ENCODE measurements at places on chromosomes 7 and 10.

- no peak overlapping the region for H3K27ac ChIP-seq
- H3K27me3 ChIP-seq, result no peaks in the 10 kb centered on the region
- H3K4me3 ChIP-seq, result no peak overlapping the region
- H3K4me1 ChIP-seq, result no peaks in the 10 kb centered on the region
- no peak for DNase-seq
- no peaks in the 10 kb centered on the region for H3K36me3 ChIP-seq
These were observed 15.9 kb upstream of the STOX1 start for GRCh38 chr10:68811314-68812009.

- no peaks in the 10 kb centered on the region for H3K27me3 ChIP-seq
- H3K4me3 ChIP-seq, result no peak overlapping the region
- peak; percentile 39 for DNase-seq
- peak overlapping the region; percentile 4 for H3K27ac ChIP-seq
- H3K4me1 ChIP-seq, result peaks cover 12% of the 10 kb centered on the region
- H3K36me3 ChIP-seq, result no peaks in the 10 kb centered on the region
These were observed 94.9 kb downstream of the LYZL2 start for GRCh38 chr10:30534465-30535144.

DNA sequence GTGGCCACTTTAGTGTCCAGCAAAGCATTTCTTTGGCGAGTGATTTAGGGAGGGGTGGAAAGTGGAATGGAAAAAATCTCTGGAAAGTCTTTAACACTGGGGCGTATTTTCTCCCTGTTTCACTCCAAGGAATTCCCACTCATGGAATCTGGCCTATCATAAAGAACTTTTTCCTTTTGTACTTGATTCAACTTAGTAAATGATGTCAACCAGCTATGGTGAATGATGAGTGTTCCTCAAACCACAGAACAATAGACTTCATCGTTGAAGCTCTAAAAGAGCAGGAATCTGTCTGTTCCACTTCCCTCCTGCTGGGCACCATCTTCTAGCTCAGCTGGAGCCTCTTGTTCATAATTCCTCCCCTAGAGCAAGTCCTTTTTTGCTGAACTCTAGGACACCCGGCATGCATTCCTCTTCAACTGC is 66.5 kb downstream of the EPDR1 start:
- no peak overlapping the region for H3K4me3 ChIP-seq
- peaks cover 4% of the 10 kb centered on the region for H3K4me1 ChIP-seq
- no peak overlapping the region for H3K27ac ChIP-seq
- H3K27me3 ChIP-seq, result peaks cover 15% of the 10 kb centered on the region
- no peaks in the 10 kb centered on the region for H3K36me3 ChIP-seq

DNA sequence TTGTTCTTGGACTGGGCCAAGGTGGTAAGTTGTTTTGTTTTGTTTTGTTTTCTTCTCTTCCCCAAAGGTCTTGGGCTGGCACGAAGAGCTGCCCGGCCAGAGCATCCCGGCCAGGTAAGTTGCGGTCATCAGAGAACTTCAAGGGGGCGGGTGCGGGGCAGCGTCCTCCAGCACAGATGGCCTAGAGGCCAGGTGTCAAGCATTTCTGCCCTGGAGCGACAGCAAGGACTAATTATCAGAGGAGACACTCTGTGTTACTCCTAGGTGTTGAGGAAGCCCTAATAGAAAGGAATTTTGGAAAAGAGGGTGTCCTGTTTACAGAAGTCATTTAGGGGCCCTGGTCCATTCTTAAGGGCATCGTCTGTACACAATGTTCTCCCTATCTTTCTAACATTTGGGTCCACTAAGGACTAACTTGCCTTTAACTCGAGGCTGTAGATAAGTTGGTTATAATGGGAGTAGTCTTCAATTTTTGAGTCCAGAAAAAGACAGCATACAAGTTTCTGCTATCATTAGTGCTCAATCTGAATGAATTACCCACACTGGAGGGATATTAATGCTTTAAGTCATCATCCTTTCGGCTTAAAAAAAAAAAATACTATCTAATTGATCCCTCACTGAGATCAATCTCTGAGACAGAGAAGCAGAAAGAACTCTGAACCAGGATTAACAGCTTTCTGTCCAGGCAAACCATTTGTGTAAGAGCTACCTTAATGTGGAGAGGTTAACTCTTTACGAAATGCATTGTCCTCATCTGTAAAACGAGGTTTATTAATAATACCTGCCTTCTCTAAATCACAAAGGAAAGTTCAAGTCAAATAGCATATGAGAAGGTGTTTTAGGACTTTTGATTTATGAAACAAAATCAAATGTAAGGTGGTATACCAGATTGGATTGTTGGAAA is 1.5 kb downstream of the ITGB8 start:
- no peaks in the 10 kb centered on the region for H3K36me3 ChIP-seq
- no peak overlapping the region for H3K27ac ChIP-seq
- peak overlapping the region; percentile 90 for H3K4me3 ChIP-seq
- no peak for DNase-seq
- peaks cover 14% of the 10 kb centered on the region for H3K4me1 ChIP-seq

- no peaks in the 10 kb centered on the region for H3K4me1 ChIP-seq
- no peak overlapping the region for H3K27ac ChIP-seq
- H3K27me3 ChIP-seq, result no peaks in the 10 kb centered on the region
- H3K4me3 ChIP-seq, result no peak overlapping the region
These were observed 217.8 kb upstream of the AGK start for GRCh38 chr7:141333459-141333858.

DNA sequence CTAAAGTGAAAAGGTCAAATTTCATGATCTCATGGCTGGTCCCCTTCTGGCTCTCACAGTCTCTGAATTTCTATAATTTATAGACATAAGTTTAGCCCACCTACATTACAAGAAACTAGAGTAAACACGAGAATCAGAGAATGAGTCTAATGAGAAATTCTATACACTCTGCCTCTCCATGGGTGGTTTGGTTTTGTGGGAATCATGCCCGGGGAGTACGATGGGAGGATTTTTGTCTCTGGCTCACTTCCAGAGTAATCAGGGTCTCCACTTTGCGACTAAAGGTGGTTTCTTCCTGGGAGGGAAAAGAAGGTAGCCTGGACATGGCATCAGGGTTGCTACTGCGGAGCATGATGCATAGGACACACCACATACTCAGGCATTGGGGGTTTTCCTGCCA is 69.7 kb downstream of the MRC1 start:
- H3K27ac ChIP-seq, result no peak overlapping the region
- H3K4me3 ChIP-seq, result no peak overlapping the region

GRCh38 chr10:61313460-61313859 is 139.7 kb downstream of the TMEM26 start:
- H3K36me3 ChIP-seq, result no peaks in the 10 kb centered on the region
- no peak overlapping the region for H3K4me3 ChIP-seq
- no peak overlapping the region for H3K27ac ChIP-seq

DNA sequence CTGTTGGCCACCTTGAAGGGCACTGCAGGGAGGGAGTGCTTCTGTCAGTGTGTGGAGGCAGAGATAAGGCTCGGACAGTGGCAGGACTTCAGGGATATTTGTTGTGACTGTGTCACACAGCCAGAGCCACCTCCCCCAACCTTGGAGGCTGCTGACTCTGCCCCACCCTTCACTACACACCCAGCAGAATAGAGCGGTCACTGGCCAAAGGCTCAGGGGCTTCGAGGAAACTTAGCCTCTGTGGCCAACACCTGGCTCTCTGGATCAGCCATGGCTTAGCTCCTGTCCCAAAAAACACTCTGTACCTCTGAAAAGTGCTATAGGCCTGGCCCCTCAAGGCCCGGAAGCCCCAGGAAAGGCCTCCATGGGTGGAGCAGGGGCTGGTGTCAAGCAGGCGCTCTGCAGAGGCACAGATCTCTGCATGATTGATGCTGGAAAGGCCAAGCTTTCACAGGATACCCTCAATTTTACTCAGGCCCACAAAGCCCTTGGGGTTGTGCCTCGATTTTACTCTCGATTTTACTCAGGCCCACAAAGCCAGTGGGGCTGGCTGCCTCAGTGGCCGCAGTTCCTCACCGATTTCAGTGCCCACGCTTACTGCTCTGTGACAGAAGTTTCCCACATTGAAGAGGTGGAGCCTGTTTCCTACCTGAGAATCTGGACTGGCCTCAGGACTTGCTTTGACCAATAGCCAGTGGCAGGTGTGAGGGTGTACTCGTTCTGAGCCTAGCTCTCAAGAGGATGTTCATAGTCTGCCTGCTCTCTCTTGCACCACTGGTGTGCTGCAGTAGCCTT is 113.2 kb upstream of the GPR26 start:
- H3K27me3 ChIP-seq, result peaks cover 32% of the 10 kb centered on the region
- H3K4me3 ChIP-seq, result no peak overlapping the region
- H3K4me1 ChIP-seq, result no peaks in the 10 kb centered on the region
- no peaks in the 10 kb centered on the region for H3K36me3 ChIP-seq
- DNase-seq, result no peak

GRCh38 chr10:63409465-63410027 is 56.2 kb downstream of the JMJD1C start:
- H3K4me1 ChIP-seq, result peaks cover 13% of the 10 kb centered on the region
- no peak for DNase-seq
- H3K27me3 ChIP-seq, result no peaks in the 10 kb centered on the region
- H3K4me3 ChIP-seq, result no peak overlapping the region

DNA sequence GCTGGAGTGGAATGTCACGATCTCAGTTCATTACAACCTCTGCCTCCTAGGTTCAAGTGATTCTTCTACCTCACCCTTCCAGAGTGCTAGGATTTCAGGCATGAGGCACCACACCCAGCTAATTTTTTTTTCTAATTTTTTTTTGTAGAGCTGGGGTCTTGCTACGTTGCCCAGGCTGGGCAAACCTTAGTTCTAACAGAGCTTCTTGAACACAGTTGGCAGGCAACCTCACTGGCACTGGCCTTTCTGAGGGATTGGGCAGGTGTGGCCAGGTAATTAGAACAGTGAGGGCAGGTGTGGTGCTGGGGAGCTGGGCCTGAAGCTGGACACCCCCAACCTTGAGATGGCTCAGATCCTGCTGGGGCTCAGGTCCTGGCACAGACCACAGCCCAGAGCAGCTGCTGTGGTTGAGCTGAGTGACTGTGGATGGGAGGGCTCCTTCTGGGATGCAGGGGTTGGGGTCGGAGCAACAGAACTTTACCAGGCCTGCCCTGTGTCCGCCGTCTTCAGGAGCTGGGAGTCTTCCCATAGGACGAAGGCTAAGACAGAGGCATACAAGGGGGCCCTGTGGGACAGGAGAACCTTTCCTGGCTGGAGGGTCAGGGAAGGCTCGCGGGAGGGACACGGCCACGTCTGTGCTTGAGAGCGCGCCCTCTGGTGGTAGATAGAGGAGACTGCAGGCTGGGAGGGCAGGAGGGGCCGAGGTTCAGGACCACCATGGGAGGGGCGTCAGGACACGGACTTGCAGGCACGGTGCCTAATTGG is 48.2 kb downstream of the COL26A1 start:
- H3K4me1 ChIP-seq, result peaks cover 7% of the 10 kb centered on the region
- H3K36me3 ChIP-seq, result no peaks in the 10 kb centered on the region
- H3K27ac ChIP-seq, result no peak overlapping the region

DNA sequence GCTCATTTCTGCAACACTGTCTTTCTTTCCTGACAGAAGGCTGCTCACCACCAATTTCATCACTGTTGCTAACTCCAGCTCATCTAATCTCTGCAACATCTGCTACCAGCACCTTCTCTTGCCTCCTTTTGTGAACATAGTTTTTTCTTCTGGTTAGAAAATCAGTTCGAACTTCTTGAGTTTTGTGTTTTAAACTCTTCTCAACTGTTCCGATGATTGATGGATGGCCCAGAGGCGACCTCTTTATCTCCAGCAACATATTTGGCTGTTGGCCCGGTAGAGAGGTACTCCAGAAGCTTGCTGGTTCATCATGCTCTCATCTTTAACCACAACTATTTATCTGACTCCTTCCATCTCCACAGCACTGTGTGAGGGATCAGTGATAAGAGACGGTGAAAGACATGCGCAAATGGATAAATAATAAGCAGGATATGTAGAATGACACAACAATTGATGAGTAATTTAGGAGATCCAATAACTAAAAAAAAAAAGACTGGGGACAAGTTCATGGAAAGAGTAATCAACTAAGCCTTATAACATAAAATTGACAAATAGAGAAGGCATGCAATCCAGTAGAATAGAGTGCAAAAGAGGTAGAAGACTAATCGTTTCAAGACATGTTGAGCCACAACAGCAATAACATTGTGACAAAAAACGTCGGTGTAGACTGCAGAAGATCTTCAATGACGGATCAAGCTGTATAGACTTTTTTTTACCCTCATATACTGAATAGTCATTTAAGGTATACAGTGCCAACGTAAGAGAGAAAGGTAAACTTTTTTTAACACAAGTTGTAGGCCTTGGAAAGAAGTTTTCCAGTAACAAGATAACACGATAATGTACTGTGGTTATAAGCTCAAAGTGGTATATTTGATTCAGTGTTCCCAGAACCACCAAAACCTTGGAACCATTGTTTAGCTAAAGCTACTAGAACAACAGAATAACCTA is 152.2 kb downstream of the CRPPA start:
- H3K4me3 ChIP-seq, result no peak overlapping the region
- H3K36me3 ChIP-seq, result no peaks in the 10 kb centered on the region
- no peaks in the 10 kb centered on the region for H3K4me1 ChIP-seq
- H3K27ac ChIP-seq, result no peak overlapping the region
- no peak for DNase-seq

GRCh38 chr7:8387551-8388256 is 45.7 kb upstream of the NXPH1 start:
- peaks cover 41% of the 10 kb centered on the region for H3K27me3 ChIP-seq
- H3K27ac ChIP-seq, result peak overlapping the region; percentile 29
- H3K4me3 ChIP-seq, result no peak overlapping the region

- no peaks in the 10 kb centered on the region for H3K27me3 ChIP-seq
- no peak overlapping the region for H3K27ac ChIP-seq
- no peak overlapping the region for H3K4me3 ChIP-seq
- peaks cover 3% of the 10 kb centered on the region for H3K4me1 ChIP-seq
These were observed 121.7 kb upstream of the TNRC18 start for GRCh38 chr7:5545222-5545914.

DNA sequence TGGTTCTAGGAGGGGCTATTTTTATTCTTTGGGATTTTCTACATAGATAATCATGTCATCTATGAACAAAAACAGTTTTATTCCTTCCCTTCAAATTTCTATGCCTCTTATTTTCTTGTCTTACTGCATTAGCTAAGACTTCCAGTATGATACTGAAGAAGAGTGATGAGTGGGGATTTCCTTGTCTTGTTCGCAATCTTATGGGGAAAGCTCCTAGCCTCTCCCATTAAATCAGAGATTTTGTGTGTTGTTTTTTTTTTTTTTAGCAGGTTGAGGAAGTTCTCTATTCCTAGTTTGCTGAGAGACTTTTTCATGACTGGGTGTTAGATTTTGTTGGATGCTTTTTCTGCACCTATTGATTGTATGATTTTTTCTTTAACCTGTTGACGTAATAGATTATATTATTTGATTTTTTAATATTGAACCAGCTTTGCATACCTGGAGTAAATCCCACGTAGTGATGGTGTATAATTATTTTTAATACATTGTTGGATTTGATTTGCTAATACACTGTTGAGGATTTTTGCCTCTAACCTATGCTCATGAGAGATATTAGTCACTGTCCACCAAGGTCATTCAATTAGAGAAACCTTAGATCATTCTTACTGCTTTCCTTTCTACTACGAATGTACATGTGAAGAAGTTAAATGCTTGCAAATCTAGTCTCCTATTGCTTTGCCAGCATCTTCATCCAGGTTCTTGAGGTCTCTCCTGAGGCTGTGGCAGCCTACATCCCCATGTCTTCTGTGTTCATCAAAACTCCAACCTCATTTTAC is 6.5 kb downstream of the ATP5F1C start:
- peaks cover 5% of the 10 kb centered on the region for H3K36me3 ChIP-seq
- H3K4me1 ChIP-seq, result peaks cover 42% of the 10 kb centered on the region
- no peak overlapping the region for H3K4me3 ChIP-seq

GRCh38 chr7:155815332-155816191 is 3.3 kb upstream of the SHH start:
- peaks cover 56% of the 10 kb centered on the region for H3K27me3 ChIP-seq
- peaks cover 15% of the 10 kb centered on the region for H3K4me1 ChIP-seq
- no peak overlapping the region for H3K27ac ChIP-seq

Measured in T-helper 17 cell (primary cell).